ENCODE measurements at places on chromosomes 11 and 22. TPM values are rescaled to one million over a fixed set of nuclear protein-coding genes. Genes with fewer than 3 reads are reported as not detected.

GRCh38 chr11:105162506-105162905 lies 22.9 kb upstream of the CARD18 start:
- DNase-seq: no peak

DNA sequence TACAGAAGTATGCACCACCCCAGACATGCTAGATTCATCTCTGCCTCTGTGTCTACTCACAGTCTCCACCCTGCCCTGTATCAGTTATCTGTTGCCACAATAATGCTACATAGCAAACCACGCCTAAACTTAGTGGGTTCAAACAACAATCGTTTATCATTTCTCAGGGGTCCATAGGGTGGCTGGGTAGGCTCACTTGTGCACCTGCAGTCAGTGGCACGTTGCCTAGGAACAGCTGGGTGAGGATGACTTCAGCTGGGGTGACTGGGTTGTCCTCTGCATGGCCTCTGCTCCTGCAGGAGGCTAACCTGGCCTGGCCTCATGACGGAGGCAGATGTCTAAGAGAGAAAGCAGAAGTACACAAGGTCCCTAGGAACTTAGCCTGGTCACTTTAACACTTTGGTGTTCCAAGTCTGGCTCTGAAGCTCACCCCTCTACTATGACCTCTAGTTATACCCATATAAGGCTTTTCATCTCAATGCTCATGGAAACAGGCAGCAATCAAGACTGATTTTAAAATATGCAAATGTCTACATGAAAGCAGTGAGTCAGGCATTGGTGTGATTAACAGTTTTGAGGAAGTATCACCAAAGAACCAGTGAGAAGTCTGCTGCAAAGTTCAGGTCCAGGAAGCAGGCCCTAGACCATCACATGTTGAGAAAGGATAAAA lies 10.7 kb downstream of the OLFML1 start:
- no peak for DNase-seq

DNA sequence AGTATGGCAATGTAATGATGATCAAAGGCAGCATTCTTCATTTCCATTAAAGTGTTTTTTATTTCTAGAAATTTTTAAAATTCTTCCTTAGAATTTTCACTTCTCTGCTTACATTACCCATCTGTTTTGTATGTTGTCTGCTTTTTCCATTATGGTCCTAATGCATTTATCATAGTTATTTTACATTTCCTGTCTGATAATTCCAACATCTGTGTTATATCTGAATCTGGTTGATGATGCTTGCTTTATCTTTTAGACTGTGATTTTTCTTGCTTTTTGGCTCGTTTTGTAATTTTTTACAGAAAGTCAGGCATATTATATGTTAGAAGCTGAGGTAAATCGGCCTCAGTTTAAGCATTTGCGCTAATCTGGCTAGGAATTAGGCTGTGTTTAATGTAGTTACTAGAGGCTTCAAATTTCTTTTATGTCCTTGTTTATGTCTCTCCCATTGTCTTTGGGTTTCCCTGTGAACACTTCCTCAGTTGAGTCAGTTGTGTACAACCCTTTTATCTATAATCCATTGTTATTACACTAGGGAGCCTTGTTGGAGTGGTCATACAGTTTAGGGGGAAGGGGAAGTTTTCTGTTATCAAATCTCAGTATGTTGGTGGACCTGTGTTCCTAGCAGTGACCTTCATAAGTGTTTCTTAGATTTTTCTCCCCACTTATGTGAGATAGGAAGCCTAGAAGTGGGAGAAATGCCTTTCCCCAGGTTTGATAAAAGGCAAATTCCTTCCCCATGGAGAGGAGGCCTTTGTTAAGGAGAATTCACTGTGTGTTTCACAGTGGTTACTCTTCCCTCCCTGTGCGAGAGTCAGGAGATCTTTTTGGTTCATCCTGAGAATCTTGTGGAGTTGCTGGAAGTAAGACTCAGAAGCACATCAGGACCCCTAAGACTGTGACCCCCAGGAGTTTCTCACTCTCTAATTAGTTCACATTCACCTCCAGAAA lies 437.5 kb downstream of the INSC start:
- no peak for DNase-seq

- DNase-seq: no peak
Measured at GRCh38 chr11:72573072-72573854, 101.0 kb downstream of the PDE2A start.

DNA sequence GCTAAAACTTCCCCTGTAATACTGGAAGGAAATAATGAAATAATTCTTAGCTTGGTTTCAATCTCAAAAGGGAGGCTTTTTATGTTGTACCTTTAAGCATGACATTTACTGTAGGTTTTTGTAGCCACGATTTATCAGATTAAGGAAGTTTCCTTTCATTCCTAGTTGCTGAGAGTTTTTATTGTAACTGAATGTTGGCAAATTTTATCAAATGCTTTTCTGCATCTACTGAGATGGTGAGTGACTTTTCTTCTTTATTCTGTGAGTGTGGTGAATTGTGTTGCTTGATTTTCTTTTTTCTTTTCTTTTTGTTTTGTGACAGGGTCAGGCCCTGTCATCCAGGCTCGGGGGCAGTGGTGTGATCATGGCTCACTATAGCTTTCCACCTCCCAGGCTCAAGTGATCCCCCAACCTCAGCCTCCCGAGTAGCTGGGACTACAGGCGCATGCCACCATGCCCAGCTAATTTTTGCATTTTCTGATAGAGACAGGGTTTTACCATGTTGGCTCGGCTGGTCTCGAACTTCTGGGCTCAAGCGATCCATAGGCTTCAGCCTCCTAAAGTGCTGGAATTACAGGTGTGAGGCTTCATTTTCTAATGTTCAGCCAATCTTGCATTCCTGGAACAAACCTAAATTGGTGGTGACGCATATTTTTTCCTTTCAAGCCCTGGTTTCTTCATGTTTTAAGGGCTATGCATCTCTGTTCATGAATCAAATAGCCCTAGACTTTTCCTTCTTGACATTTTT lies 26.2 kb downstream of the SUSD2 start:
- no peak for DNase-seq

DNA sequence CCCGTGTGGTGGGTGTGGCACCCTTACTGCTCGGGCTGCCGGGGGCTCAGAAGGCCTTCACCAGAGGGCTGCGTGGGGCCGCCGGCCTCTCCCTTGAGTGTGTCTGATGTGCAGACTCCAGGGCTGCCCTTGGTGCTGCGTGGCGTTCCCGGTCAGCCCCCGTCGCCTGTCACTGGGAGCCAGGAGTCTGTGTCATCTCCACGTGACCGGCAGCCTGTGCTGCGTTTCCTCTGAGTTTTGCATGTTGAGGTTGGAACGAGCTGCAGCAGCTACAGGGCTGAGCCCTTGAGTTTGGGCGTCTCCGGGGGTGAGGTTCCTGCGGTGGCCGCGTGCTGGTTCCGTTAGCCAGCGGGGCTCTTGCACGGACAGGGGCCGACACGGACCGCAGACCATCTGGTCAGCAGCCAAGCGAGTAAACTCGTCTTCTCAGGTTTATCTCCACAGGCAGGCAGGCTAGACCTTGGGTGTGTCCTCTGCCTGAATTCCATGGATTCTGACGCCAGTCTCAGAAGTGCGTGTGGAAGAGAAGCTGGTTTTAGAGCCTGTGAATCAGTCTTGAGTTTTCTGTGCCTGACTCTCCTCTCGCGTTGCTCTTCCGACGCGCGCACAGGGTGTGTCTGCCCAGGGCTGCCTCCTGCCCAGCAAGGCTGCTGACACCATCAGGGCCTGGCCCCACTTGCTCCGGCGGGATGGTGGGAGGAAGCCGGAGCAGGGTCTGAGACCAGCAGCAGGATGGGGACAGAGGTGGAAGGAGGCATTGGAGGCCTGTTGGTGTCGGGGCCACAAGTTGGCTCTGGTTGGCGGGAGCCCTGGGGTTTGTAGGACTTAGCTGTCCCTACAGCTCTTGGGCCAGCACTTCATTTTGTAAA lies 10.5 kb downstream of the PTDSS2 start:
- DNase-seq: no peak

- DNase-seq: no peak
Measured at GRCh38 chr22:45265535-45265934, 19.2 kb upstream of the UPK3A start.

DNA sequence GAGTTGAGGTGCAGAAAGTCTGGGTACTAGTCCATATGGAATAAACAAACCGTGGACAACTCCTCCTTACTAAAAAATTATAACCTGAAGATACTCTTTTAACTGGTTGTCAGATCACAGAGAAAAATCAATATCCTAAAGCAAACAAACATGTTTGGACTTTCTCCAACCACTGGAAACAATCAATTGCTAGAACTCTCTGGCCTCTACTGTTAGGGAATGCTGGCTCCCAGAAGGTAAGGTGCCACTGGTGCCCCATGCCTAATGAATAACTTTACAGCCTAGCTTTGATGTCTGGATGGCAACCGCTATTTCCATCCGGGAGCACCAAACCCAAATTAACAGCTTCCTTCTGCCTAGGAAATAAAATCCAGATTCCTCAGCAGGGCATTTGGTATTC lies 74.5 kb downstream of the AMBRA1 start:
- no peak for DNase-seq

- peak; percentile 59 for DNase-seq
Measured at GRCh38 chr11:34650528-34650927, 29.6 kb downstream of the EHF start.

DNA sequence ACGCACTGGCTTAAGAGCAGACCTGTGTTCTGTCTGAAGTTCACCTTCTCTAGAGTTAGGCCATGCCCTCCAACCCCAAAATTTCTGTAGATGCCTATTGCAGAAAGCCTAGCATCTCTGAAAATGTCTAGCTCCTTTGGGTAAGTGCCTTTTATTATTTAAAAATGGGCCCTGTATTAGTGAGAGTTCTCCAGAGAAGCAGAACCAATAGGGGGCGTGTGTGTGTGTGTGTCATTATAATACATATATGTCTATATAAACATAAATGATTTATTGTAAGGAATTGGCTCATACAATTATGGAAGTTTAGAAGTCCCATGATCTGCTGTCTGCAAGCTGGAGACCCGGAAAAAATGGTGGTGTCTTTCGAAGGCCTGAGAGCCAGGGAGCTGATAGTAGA lies 144.7 kb downstream of the TTC17 start:
- DNase-seq: no peak

DNA sequence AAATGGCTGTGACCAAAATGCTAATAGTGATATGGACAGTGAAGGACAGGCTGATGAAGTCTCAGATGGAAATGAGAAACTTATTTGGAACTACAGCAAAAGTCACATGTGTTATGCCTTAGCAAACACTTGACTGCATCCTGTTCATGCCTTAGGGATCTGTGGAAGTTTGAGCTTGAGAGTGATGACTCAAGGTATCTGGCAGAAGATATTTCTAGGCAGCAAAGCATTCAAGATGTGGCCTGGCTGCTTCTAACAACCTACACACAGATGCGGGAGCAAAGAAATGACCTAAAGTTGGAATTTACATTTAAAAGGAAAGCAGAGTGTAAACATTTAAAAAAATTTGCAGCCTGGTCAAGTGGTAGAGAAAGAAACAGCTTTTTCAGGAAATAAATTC lies 28.1 kb upstream of the CD81 start:
- no peak for DNase-seq

DNA sequence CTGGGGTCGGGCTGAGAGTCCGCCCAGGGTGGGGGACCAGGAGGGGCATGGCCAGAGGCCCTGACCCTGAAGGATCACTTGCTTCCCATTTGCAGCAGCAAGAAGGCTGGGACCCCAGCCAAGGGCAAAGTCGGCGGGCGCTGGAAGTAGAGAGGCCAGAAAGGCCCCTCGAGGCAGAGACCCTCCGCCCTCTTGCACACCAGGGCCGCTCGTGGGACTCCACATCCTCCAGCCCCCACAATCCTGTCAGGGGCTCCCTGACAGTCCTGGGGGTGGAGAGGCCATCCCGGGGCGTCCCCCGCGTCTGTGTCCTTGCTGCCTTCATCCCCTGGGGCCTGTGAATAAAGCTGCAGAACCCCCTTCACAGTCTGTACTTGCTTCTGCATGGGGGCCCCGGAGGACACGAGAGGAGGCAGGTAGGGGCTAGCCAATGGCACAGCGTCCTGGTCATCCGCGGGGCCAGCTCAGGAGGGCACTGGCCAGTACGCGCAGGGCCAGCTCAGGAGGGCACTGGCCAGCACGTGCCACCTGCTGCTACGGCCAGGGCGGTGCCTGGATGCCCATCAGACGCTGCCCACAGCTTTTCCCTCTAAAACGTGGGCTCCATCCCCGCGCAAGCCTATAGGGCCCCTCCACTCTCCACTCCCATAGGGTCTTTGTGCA lies 8.7 kb upstream of the MRPL23 start:
- peak; percentile 38 for DNase-seq

DNA sequence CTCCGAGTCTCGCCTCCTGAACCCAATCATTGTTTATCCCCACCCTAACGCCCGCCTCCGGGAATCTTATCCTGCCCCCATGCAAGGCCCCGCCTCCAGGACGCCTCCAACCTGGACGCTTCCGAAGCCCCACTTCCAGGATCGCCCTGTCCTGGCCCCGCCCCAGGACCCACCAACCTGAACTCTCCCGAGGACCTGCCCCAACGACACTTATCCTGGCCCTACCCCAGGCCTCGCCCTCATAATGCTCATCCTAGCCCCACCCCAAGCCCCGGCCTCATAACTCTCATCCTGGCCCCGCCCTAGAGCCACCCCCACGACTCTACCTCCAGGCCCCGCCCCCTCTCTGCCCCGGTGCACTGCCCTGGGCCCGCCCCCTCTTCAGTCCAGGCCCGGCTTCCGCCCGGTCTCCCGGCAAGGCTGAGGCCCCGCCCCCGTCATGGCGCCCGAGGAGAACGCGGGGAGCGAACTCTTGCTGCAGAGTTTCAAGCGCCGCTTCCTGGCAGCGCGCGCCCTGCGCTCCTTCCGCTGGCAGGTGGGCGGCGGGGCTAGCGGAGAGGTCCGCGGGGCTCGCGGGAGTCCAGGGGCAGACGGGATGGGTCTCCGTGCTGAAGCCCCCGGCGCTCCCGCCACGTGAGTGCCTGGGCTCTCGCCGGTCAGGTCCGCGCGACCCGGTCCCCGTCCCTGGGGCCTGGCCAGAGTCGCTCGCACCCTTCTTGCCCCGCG lies 45.7 kb upstream of the DEFB108B start:
- peak; percentile 93 for DNase-seq

Gene TEAD1
- total RNA-seq: not detected

Gene ANGPTL5
- not detected for total RNA-seq

All from activated naive CD8-positive, alpha-beta T cell treated with anti-CD3 and anti-CD28 coated beads, Interleukin-2, amount 10 ng/mL, durations not matched to agents 7 days and 5 days (primary cell).